ENCODE measurements at places on chromosomes 11 and 22. TPM values are rescaled to one million over a fixed set of nuclear protein-coding genes. Genes with fewer than 3 reads are reported as not detected.

Gene MEN1
- 56.3 TPM for total RNA-seq

Gene ARFIP2
- 46.7 TPM for total RNA-seq

Gene KIRREL3
- 0.38 TPM for total RNA-seq

Gene MUC2
- not detected for total RNA-seq

Gene TMA7B
- 1.0 TPM for total RNA-seq

Gene FOXRED2
- total RNA-seq: 17.6 TPM

Gene NAALADL1
- total RNA-seq: not detected

Gene ALX4
- total RNA-seq: not detected

Gene SLN
- total RNA-seq: not detected

Gene HTR3A
- not detected for total RNA-seq

Gene HEPN1
- not detected for total RNA-seq

Gene CARD10
- 26.0 TPM for total RNA-seq

Gene SCGB1A1
- 0.72 TPM for total RNA-seq

Gene KLHL35
- 2.8 TPM for total RNA-seq

Gene HPX
- 1.4 TPM for total RNA-seq

Gene DMC1
- total RNA-seq: 3.5 TPM

Gene MS4A12
- total RNA-seq: not detected

Gene LYVE1
- not detected for total RNA-seq

Gene LRRC75B
- total RNA-seq: 26.9 TPM

Gene VPREB1
- total RNA-seq: not detected

Gene IGLL1
- not detected for total RNA-seq

Gene EIF4ENIF1
- 35.7 TPM for total RNA-seq

Gene ADAMTS8
- 0.31 TPM for total RNA-seq

Gene F2
- total RNA-seq: 4.4 TPM

Gene CASP1
- total RNA-seq: not detected

Gene OR2D2
- 0.64 TPM for total RNA-seq

Gene CCDC157
- total RNA-seq: 3.3 TPM

Gene KLHDC7B
- total RNA-seq: not detected

Gene TRPM5
- total RNA-seq: 0.38 TPM

Gene TSSK2
- total RNA-seq: not detected

Gene CNGA4
- not detected for total RNA-seq

Gene PGM2L1
- total RNA-seq: 51.3 TPM

Gene MOV10L1
- total RNA-seq: not detected

Data from endothelial cell (in vitro differentiated cells).